ENCODE measurements at places on chromosomes 2 and 18.
A peak's percentile ranks its signal among the peaks of the same experiment; 100 is the strongest.

- DNase-seq, result peak; percentile 32
Observed at GRCh38 chr2:96204836-96205624, 3.6 kb downstream of the STARD7 start.

DNA sequence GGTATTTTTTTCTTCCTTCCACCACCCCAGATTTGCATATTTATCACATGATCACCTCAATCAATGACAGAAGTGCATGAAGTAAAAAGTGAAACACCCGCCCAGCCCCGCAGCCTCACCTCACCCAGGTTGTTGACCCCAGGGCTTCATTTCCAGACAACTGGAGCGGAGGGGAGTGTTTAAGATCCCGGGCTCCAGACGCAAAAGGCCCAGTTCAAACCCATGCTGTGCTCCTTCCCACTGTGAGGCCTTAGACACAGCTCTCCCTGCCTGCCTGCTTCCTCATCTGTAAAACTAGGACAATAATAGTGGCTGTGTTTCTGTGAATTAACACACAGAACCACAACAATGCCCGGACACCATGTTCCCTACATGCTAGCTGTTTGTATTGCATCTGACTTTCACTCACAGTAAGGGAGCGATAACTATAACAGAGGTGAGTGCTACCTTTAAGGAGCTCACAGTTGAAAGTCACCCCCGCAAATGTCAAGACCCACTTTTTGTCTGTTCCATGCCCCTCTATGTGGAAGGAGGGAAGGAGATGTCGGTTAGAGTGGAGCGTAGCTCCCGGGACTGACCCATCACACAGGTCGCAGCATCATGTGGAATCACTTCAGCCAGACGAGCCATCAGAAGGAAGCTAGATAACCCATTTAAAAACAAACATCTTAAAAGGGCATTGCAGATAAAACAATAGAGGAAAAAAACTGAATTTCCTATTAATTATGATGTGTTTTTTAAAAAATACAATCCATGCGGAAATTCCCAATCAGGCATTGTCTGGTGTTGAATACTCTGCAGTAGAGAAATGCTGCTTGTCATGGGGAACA lies 77.5 kb upstream of the DAPL1 start:
- DNase-seq, result no peak

DNA sequence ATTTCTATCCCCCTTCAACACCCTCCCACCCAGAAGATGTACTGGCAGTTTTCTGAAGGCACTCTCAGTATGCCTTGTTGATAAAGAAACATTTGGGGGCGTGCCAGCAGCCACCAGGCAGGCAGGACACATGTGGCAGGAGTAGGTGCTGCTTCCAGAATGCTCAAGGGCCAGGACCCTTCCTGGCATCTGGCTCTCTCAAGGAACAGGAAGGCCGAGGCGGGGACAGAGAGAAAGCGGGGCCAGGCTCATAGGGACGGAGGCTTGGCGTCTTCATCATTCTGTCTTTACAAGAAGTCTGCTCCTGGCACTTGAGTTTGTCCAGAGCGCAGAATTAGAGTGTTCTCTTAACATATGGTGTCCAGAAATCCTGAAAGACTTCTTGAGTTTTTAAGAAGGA lies 121.6 kb downstream of the FAM210A start:
- DNase-seq, result no peak

- no peak for DNase-seq
Observed at GRCh38 chr2:17196380-17196779, 321.9 kb downstream of the RAD51AP2 start.

GRCh38 chr18:57242285-57242684 lies 95.4 kb downstream of the BOD1L2 start:
- DNase-seq, result no peak

- no peak for DNase-seq
Observed at GRCh38 chr2:70460333-70460732, 93.3 kb downstream of the TGFA start.

GRCh38 chr2:73053316-73054114 lies 18.0 kb downstream of the SFXN5 start:
- peak; percentile 19 for DNase-seq

DNA sequence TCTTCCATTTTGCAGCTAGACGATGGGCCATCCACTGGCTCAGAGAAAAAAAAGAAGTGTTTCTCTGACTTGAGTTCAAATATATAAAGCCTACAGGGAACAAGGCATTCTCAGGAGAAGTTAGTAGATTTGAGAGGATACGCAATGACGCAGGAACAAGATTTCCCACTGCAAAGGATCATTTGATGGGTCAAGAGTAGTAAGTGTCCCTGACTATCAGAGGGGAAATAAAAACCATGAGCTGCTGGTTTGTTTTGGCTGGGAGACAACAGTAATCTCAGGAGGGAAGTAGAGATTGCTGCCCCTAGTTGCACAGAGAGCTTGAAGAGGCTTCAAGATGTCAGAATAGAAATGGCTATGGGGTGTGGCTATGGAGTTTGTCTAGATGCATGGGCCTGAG lies 22.3 kb upstream of the MYO1B start:
- DNase-seq, result no peak

- no peak for DNase-seq
Observed at GRCh38 chr2:122391726-122392125, 636.3 kb downstream of the TSN start.

GRCh38 chr18:649341-649740 lies 8.1 kb upstream of the TYMS start:
- no peak for DNase-seq

- DNase-seq, result no peak
Observed at GRCh38 chr2:110874453-110875383, 142.3 kb downstream of the ACOXL start.

GRCh38 chr2:173969886-173970285 lies 4.7 kb upstream of the SP3 start:
- no peak for DNase-seq

DNA sequence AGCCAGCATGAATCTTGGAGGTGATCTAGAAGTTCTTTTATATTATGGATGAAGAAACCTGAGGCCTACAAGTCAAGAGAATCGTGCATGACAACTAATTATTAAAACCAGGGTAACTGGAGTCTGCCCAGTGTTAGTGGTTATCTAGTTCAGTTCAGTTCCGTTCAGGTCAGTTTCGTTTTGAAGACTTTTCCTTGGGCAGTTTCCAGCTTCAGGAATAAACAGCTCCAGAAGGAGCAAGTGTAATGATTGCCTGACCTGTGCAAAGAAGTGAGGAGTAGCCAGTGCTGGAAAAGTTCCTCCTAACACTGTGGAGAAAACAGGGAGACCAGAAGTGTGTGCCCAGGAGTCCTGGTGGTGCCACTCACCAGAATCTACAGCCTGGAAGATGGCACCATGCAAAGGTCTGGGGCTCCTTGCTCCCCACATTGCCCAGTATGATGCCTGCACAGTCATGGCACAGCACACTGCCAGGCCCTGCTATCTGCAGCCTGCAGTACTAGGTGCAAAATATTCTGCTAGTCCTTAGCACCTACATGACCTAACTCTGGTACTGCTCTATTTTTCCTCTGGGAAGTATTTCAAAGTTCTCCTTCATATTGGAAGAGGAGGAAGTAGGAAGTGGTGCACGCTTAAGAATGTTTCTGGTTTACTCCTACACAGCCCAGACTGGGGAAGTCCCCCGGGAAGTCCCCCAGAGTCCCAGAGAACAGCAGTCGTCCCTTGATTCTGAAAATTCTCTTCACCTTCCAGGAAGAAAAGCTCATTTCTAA lies 65.8 kb downstream of the SUMO1 start:
- DNase-seq, result no peak

- DNase-seq, result no peak
Observed at GRCh38 chr2:199716807-199717586, 134.0 kb downstream of the FTCDNL1 start.

GRCh38 chr2:86358957-86359356 lies 21.5 kb upstream of the REEP1 start:
- no peak for DNase-seq

GRCh38 chr2:136767030-136767429 lies 1.7 kb downstream of the THSD7B start:
- DNase-seq, result no peak

- DNase-seq, result no peak
Observed at GRCh38 chr2:146287281-146287680, 1557.5 kb upstream of the ACVR2A start.

DNA sequence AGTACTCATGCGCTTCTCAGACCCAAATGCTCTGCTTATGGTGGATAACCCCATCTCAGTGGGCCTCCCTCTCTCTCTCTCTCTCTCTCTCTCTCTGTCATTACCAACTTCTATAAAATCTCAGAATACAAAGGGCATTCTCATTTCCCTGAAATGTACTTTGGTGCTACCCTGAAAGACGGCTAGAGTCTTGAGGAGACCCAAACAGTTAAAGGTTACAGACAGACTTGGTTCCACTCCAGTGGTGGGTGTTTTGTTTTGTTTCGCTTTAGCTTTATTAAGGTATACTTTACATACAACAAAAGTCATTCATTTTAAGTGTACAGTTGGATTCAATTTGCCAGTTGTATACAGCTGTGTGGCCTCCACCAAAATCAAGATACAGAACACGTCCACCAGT lies 60.9 kb downstream of the BCL11A start:
- no peak for DNase-seq

DNA sequence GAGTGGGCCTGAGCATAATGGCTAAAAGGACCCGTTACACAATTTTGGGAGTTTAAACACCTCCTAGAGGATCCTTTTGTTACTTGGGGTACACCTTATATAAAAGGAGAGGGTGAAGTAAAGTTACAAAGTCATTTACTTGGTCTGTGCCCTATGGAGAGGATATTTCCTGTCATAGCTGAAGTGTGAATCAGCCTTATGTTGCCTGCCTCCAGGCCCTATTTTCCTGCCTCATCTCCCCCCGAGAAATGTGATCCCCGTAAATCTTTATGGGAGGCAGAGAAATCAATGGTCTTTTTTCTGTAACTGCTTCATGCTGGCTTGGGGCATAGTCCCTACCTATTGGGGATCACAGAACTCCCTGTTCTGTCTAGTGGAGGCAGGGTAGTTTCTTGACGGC lies 906.6 kb downstream of the DSC3 start:
- no peak for DNase-seq

DNA sequence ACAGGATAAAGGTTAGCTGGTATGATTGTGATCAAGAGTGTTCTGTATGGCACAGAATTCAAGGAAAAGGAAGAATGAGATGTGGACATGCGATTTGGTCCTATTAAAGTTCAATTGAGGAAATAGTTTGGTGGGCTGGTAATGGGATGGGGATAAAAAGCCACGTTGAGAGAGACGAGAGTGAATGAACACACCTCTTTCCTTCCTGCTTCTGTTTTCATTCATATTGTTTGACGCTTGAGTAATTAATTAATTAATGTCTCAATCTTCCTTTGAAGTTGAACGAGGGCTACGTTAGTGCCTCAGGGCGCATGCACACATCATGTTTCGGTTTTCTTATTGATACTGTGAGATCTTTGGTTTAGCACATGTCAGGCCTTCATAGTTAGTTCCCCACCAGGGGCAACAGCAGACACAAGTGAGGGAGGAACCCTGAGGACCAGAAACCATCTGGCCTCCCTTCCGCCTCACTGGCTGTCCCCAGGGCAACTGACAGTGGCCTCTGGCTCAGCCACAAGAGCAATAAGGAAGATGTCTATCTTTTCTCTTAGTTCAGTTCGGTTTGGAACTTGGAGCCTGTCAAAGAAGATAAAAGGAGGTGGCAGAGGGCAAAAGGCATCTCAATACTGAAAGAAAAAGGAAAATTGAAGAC lies 116.0 kb downstream of the LIPG start:
- no peak for DNase-seq

DNA sequence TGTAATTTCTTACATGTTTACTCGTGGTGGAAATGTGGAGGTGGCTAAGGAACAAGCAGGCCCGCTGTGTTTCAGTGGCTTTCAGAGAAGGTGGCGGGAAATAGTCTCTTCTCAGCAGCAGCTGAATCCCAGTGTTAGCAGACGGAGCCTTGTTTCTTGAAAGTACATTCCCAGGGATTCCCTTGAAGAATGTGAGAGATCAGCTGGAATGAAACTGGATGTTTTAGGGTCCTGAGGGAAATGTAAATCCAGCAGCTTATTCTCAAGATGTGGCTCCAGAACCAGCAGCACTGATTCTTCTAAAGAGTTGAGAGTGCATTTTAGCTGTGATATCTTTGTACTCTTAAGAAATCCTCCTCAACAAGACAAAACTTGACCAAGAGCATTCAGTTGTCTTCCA lies 59.1 kb downstream of the CDC42EP3 start:
- no peak for DNase-seq

- DNase-seq, result no peak
Observed at GRCh38 chr2:226380679-226381078, 418.9 kb downstream of the IRS1 start.

DNA sequence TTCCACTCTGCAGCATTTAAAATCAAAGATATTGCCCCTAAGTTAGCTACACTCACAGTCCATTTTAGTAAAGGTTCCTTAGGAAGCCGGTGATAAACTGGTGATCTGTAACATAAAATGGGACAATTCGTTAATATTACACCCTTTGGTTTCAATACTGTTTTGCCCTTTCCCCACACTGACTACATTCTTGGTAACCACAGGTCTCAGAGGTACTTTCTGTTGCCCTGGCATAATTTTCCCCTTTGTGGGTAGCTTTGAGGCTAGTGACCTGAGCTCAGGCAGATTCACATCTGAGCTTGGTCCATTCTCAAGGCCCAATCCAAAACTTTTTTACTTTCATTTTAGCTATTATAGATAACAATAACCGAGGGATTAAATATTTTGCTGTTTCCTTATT lies 32.9 kb upstream of the CSRNP3 start:
- DNase-seq, result no peak

- DNase-seq, result peak; percentile 65
Observed at GRCh38 chr2:165698444-165698884, 95.6 kb downstream of the GALNT3 start.

DNA sequence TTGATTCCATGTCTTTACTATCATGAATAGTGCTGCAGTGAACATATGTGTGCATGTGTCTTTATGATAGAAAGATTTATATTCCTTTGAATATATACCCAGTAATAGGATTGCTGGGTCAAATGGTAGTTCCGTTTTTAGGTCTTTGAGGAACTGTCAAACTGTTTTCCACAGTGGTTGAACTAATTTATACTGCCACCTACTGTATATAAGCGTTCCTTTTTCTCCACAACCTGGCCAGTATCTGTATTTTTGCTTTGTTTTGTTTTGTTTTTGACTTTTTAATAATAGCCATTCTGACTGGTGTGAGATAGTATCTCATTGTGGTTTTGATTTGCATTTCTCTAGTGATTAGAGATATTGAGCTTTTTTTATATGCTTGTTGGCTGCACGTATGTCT lies 641.6 kb downstream of the SUCLG1 start:
- no peak for DNase-seq

DNA sequence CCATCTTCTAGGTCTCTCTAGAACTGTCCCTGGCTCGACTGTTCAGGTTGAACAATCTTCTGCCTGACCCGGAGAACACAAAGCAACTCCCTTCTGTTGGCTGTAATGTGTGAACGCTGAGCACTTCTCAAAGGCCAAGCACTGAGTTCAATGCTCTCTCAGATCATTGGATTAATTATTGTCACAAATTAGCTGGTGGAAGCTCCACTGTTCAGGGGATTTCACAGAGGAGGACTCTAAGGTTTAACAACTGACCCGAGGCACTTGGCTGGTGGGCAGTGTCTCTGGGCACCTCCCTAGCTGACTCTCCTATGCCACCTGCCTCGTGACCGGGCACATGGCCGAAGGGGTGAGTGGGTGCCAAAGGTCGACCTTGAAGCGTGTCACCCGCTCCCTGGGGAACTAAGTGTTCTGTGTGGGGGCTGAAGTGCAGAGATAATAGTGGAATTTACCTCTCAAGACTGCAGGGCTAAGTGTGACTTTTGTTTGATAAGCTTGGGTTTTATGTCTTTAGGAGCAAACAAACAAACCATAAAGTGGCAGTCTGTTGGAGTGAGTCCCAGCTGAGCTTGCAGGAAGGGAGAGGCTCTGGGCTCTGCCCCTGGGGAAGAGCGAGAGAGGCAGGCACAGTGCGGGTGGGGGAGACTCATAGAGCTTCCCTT lies 64.8 kb downstream of the BCL2L11 start:
- DNase-seq, result no peak

Data from hippocampal formation (tissue), 2 donors.